ENCODE measurements at places on chromosomes 1 and 21. TPM values are rescaled to one million over a fixed set of nuclear protein-coding genes. Genes with fewer than 3 reads are reported as not detected.

The KCND3 gene
- 7.4 TPM for total RNA-seq

- no peaks in the 10 kb centered on the region for H3K36me3 ChIP-seq
- no peaks in the 10 kb centered on the region for H3K4me1 ChIP-seq
- DNase-seq = no peak
- no peaks in the 10 kb centered on the region for H3K27me3 ChIP-seq
- no peak overlapping the region for H3K4me3 ChIP-seq
Measured at GRCh38 chr1:170910273-170910672, 25.1 kb upstream of the MROH9 start.

DNA sequence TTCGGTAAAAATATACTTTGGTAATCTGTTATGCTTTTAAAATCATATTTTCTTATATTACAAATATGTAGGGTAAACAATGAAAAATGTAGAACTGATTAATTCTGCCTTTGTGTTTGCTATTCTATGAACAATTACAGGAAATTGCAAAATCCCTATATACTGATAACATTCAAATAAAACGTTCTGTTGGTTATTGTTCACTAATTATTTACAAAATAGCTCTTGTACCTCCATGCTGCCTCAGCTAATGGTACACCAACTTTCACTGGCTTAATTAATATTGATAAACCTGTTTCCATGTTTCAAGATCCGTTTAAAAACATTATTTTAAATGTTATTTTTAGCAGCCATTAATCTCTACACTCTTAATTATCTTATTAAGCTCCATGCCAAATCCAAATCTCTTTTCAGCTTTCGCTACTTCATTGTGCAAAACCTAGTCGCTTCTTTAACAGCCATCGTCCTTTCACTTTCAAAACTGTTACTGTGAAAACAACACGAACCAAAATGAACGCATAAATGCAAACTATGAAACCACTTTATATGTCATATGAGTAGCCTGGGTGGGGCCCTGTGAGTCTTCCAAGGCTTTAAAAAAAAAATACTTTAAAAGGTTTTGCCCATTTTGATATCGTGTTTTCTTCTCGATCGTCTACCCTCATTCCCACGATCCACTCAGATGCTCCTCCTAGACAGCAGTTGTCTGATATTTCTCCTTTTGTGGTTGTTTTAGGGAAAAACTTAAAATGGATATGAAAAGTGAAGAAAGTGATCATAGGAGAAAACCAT lies 807.1 kb downstream of the USP25 start:
- DNase-seq = no peak
- peak overlapping the region; percentile 88 for H3K27ac ChIP-seq
- no peaks in the 10 kb centered on the region for H3K36me3 ChIP-seq
- H3K27me3 ChIP-seq = no peaks in the 10 kb centered on the region

The MIGA1 gene
- total RNA-seq = 13.8 TPM

The MYOM3 gene
- total RNA-seq = 0.79 TPM

DNA sequence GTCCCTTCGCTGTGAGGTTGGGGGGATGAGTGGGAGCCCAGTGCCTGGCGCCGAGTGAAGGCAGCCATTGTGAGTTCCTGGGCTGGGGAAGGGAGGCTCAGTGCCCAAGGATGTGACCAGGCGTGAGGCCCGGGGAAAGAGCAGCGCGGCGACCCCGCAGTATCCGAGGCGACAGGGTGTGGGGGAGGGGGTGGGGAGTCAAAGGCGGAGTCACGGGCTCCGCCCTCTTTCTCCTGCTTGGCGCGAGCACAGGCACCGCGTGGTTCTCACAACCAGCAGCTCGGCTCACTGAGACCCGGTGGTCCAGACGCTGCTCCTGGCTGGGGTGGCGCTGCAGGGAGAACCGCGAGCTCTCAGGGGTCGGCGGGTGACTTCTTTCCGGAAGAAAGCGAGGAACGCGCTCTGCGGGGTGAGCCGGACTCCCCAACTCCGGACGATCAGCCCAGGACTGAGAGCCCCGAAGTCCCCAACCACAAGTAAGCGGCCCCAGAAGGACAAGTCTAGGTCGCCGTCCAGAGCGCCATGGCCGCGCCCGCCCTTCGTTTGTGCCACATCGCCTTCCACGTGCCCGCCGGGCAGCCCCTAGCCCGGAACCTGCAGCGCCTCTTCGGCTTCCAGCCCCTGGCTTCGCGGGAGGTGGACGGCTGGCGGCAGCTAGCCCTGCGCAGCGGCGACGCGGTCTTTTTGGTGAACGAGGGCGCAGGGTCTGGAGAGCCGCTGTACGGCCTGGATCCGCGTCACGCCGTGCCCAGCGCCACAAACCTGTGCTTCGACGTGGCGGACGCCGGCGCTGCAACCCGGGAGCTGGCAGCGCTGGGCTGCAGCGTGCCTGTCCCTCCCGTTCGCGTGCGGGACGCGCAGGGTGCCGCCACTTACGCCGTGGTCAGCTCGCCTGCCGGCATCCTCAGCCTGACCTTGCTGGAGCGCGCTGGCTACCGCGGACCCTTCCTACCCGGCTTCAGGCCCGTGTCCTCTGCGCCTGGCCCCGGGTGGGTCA lies at the start of gene HPDL:
TSS of gene HPDL (plus strand) at position 269 of the 997 bp plus-strand sequence. CDS start at position 523, 254 bp downstream.
- no peaks in the 10 kb centered on the region for H3K27me3 ChIP-seq
- H3K36me3 ChIP-seq = no peaks in the 10 kb centered on the region
- H3K27ac ChIP-seq = no peak within 1 kb of the TSS
- DNase-seq = peak; percentile 58

DNA sequence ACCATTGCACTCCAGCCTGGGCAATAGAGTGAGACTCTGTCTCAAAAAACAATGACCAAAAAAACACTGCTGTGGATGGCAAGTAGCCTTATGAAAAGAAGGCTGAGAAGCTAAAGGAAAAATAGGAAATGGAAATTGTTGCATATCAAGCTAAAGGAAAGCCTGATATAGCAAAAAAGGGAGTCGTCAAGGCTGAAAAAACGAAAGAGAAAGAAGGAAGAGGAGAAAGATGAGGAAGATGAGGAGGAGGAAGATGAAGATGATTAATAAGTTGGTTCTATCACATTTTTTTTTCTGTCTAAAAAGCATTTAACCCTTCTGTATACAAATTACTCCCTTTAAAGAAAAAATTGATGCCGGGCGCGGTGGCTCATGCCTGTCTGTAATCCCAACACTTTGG lies 10.2 kb upstream of the PRDX1 start:
- no peak for DNase-seq
- H3K27ac ChIP-seq = no peak overlapping the region
- H3K27me3 ChIP-seq = no peaks in the 10 kb centered on the region
- H3K4me3 ChIP-seq = no peak overlapping the region
- H3K36me3 ChIP-seq = no peaks in the 10 kb centered on the region
- no peaks in the 10 kb centered on the region for H3K4me1 ChIP-seq

The RPE65 gene
- not detected for total RNA-seq

GRCh38 chr1:156388174-156389137 lies 19.4 kb downstream of the RHBG start:
- no peak overlapping the region for H3K4me3 ChIP-seq
- H3K4me1 ChIP-seq = no peaks in the 10 kb centered on the region
- no peak overlapping the region for H3K27ac ChIP-seq
- H3K36me3 ChIP-seq = no peaks in the 10 kb centered on the region
- no peaks in the 10 kb centered on the region for H3K27me3 ChIP-seq

DNA sequence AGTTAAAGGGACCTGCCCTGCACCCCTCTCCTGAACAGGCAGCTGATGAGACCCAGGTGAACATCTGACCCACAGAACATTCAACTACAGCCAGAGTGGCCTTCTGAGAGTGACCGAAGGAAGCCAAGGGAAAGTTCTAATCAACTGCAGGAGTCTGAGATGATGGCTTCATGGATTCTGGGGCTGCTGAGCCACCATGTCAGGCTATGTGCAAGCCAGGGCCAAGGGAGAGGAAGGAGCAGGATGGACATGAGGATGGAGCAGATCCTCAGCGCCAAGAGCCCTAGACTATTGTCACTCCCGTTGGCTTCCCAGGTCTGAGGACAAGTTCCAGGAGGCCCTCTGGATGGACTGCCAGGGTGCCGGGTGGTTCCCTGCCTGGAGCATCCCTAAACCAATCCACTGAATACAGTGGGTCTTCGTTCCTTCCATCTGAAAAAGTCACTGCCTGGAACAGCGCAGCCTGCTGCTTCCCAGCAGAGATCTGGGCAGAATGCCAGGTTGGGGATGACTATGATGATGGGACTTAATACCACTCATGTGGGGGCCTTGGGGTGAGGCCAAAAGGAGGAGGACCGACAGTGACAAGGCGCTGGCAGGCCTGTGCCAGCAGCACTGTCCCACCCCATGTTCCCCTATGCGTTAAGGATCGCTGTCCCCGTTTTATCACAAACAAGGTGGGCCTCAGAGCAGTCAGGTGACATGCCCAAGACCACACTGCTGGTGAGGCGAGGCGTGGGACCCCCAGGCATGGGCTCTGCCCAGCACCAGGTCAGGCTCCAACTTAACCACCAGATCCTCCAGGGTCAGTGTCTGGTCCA lies 19.8 kb downstream of the SPOCD1 start:
- H3K4me1 ChIP-seq = no peaks in the 10 kb centered on the region
- no peak for DNase-seq
- H3K27ac ChIP-seq = no peak overlapping the region
- H3K36me3 ChIP-seq = no peaks in the 10 kb centered on the region

GRCh38 chr1:72649991-72650390 lies 367.7 kb upstream of the NEGR1 start:
- no peaks in the 10 kb centered on the region for H3K27me3 ChIP-seq
- H3K4me1 ChIP-seq = no peaks in the 10 kb centered on the region
- H3K36me3 ChIP-seq = no peaks in the 10 kb centered on the region
- no peak overlapping the region for H3K27ac ChIP-seq
- H3K4me3 ChIP-seq = no peak overlapping the region

GRCh38 chr1:222028116-222028515 lies 286.2 kb upstream of the DUSP10 start:
- H3K4me1 ChIP-seq = no peaks in the 10 kb centered on the region

- H3K36me3 ChIP-seq = no peaks in the 10 kb centered on the region
- no peaks in the 10 kb centered on the region for H3K4me1 ChIP-seq
- no peaks in the 10 kb centered on the region for H3K27me3 ChIP-seq
- H3K4me3 ChIP-seq = no peak overlapping the region
- H3K27ac ChIP-seq = no peak overlapping the region
Measured at GRCh38 chr1:169957884-169958283, 64.2 kb upstream of the SCYL3 start.

GRCh38 chr1:79448426-79448825 lies 441.9 kb upstream of the ADGRL4 start:
- no peaks in the 10 kb centered on the region for H3K27me3 ChIP-seq
- no peaks in the 10 kb centered on the region for H3K4me1 ChIP-seq
- H3K36me3 ChIP-seq = no peaks in the 10 kb centered on the region
- DNase-seq = no peak
- no peak overlapping the region for H3K4me3 ChIP-seq

DNA sequence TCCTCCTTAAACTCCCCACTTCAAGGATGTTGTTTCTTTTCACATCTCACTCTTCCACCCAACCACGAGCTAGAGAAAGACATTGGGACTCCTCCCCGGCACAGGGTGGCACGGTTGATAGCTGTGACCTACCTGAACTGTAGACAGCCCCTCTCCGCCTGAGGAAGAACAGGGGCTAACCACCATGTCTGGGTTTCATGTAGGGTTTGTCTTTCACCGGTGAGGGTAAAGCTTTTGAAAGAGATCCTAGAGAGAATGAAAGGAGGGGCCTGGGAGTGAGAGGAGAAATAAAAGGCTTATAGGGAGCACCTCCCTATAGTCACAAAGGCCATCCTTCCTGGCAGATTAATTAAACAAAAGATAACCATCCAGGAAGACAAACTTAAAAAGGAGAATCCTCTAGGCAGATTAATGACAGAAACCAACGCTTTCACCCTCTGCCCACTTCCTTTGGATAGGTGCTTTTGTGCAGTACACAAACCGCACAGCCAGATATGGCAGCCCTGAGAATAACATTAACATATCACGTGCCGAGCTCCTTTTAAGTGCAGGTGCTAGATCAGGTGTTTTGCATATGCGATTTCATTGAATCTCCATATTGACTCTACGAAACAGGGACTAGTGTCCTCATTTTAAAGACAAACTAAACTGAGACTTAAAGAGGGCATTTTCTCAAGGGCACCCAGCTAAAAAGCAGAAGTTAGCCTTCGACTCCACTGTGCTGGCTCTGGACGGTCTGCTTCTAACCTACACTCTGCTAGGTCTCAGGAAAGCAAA lies 178.1 kb upstream of the RUNX1 start:
- H3K27ac ChIP-seq = no peak overlapping the region
- H3K4me1 ChIP-seq = no peaks in the 10 kb centered on the region
- no peak overlapping the region for H3K4me3 ChIP-seq
- no peaks in the 10 kb centered on the region for H3K27me3 ChIP-seq
- H3K36me3 ChIP-seq = no peaks in the 10 kb centered on the region

The ARMH1 gene
- total RNA-seq = 5.2 TPM

DNA sequence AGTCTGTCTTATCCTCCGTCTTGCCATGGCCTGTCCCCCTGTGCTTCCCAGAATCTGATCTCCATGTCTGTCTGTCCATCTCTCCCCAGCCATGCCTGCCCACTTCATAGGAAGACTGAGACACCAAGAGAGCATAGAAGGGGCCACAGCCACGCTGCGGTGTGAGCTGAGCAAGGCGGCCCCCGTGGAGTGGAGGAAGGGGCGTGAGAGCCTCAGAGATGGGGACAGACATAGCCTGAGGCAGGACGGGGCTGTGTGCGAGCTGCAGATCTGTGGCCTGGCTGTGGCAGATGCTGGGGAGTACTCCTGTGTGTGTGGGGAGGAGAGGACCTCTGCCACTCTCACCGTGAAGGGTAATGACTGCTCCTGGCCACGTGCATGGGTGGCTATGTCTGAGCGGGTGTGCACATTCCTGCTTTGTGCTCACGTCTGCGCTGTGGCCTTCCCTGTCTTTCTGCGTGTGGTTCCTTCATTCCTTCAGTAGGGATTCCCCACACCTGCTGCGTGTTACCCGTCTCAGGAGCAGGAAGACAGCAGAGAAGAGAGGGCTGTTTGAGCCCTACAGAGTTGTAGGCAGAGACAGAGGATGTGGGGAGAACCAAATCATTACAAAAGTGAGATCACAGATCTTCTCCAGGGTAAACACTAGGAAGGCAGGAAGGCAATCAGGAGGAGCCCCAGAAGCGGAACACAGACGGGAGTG lies 80.8 kb downstream of the OBSCN start:
- H3K36me3 ChIP-seq = no peaks in the 10 kb centered on the region
- DNase-seq = no peak
- no peak overlapping the region for H3K27ac ChIP-seq
- no peaks in the 10 kb centered on the region for H3K4me1 ChIP-seq
- H3K27me3 ChIP-seq = no peaks in the 10 kb centered on the region

The LCE1D gene
- not detected for total RNA-seq

The RPS6KC1 gene
- total RNA-seq = 9.2 TPM

- no peaks in the 10 kb centered on the region for H3K27me3 ChIP-seq
- no peak overlapping the region for H3K4me3 ChIP-seq
- H3K4me1 ChIP-seq = no peaks in the 10 kb centered on the region
- DNase-seq = no peak
- no peaks in the 10 kb centered on the region for H3K36me3 ChIP-seq
- no peak overlapping the region for H3K27ac ChIP-seq
Measured at GRCh38 chr1:40927781-40928180, 51.7 kb upstream of the CTPS1 start.

The NOS1AP gene
- total RNA-seq = not detected

The NBPF3 gene
- 9.3 TPM for total RNA-seq

- H3K27ac ChIP-seq = peak overlapping the region; percentile 85
- no peak for DNase-seq
- H3K36me3 ChIP-seq = no peaks in the 10 kb centered on the region
- no peak overlapping the region for H3K4me3 ChIP-seq
Measured at GRCh38 chr1:149848340-149849110, 50.8 kb upstream of the BOLA1 start.

Measured in uterus (tissue), 4 donors.